ENCODE measurements at places on chromosomes 6 and 20.

DNA sequence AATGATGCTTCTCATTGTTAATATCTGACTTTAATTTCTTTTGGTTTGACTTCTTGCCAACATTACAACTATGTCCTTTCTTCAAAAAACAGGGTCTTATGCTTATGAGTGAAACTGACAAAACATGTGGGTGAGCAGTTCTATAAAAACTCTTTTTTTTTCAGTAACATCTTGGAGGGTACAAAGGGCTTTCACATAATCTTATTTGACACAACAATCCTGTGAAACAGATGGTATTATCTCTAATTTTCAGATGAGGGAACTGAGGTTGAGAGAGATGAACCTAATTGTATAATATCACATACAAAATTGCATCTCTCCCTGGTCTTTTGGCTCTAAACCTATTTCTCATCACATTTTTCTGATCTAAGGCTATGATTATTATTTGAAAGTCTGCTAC, 38.3 kb downstream of the MAPK14 start:
- no peak for DNase-seq

- DNase-seq = no peak
Observed at GRCh38 chr6:10553871-10554270, 32.7 kb downstream of the GCNT2 start.

DNA sequence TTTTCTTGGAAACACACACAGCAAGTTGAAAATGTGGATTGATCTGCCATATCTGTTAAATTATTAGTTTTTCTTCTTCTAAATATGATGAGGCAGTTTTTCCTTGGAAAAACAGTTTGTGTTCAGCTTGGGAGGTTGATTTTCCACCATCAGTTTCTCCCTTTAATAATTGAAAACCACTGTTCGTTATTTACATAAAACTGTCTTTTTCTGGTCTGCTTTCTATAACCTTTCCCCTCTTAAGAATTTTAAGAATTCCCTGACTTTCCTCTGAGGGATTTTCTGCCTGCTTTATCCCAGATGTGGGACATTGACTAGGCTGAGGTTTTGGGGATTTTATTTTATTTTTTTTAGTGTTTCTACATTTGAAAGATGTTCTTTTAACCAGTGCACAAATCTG, 27.2 kb downstream of the DSE start:
- no peak for DNase-seq

DNA sequence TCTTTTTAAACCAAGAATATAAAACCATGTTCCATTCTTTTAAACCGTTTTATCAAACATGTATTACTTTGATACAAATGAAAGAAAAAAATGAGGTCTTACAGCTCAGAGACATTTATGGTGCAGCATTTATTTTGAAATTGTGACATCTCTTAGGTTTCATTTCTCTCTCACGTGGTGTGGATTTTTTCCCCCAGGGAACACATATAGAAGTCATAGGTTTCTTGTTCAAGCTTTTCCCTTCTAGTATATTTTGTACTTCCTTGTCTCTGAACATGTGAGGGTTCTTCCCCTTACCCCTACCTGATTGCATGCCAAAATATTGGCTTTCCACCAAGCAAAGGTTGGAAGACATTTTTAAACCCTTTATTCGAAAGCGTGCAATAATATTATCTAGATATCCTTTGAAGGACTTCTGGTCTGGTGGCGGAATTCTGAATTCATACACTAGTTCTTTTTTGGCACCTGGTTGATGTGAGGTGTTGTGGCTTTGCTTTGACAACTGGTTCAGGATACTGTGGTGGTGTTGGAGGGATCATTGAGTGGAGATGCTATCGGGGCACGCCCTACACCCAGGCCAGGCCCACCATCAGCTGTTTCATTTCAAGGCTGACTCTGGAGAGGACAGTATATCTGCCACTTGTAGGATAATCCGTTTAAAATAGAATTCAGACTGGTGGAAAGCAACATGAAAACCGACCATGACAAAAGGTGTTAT, 5.6 kb upstream of the FAM50B start:
- DNase-seq = no peak

GRCh38 chr6:131628726-131629125, 684 bp upstream of the MED23 start:
- DNase-seq = no peak

GRCh38 chr6:156306531-156306930, 470.6 kb upstream of the ARID1B start:
- DNase-seq = no peak

DNA sequence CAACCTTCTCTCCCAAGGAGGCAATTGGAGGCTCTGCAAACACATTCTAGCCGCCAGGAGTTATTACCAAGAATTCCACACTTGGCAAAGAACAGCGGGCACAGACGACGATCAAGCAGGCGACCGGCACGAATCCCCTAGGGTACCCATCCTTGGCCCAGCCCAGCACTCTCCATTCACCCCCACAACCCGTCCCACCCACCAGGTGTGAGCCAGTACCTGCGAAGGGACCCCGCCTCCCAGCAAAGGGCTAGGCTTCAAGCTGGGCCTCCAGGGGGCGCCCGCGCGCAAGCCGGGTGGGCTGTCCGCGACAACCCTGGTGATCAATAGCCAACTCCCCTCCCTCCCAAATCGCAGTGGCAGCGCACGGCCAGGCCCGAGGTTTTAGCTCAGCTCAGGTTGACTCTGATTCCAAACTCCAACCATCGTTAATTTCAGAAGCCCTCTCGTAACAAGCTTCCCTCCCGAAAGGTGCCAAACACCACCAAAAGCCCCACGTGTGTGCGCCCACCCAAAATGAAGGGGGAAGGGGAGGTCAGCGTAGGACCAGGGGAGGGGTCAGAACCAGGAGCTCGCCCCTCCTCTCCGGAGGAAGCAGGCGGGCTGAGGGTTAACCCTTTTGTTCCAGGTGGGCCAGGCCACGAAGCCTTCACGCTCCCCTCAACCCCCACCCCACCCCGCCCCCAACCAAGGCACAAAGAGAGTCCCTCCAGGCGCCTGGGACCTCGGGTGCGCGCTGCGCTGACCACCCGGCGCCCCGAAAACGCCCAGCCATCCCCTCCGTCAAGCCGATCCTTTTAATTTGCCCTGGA, 2.1 kb downstream of the SALL4 start:
- peak; percentile 90 for DNase-seq

GRCh38 chr6:53391170-53391569, 42.4 kb upstream of the ELOVL5 start:
- DNase-seq = no peak

DNA sequence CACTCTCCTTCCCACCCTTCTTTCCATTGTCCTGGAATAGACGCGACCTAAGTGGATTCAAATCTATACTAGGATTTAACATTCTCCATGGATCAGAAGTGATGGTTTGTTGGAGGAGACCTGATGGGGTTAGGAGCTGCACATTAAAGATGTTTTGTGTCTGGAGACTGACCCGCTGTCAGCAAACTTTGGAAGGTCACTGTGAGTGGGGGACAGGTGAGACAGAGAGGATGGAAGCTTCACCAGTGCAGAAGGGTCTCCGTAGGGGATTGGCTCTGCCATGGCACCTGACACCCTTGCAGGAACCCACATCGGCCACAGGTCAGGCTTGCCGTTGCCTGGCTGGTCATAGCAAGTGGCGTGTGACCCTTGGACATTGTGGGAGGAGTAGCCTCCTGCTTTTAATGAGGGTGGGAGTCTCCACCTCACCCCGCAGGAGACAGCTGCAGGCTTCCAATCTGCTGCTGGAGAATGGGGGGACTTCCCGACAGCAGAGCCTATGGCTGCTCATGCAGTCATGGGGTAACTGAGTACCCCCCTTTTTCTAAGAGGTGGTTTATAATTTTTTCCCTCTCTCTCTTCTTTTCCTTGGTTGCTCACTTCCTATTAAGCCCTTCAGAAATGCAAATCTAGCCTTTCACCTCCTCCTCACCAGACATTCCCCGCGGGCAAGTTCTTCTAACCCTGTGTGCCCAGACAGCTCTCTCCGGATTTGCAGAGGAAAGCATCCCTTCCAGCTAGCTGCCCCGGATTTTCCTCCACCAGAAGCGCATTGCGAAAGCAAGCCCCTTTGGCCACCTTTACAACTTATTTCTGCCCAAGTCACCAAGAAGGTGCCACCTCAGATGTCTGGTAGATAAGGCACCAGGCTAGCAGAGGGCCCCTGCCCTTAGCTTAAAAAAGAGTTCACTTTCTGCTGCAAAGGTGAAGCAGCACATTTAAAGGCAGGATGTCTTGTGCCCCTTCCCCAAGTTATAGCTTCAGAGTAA, 53.5 kb downstream of the DACT2 start:
- no peak for DNase-seq

GRCh38 chr6:21582651-21583050, 10.9 kb upstream of the SOX4 start:
- no peak for DNase-seq

DNA sequence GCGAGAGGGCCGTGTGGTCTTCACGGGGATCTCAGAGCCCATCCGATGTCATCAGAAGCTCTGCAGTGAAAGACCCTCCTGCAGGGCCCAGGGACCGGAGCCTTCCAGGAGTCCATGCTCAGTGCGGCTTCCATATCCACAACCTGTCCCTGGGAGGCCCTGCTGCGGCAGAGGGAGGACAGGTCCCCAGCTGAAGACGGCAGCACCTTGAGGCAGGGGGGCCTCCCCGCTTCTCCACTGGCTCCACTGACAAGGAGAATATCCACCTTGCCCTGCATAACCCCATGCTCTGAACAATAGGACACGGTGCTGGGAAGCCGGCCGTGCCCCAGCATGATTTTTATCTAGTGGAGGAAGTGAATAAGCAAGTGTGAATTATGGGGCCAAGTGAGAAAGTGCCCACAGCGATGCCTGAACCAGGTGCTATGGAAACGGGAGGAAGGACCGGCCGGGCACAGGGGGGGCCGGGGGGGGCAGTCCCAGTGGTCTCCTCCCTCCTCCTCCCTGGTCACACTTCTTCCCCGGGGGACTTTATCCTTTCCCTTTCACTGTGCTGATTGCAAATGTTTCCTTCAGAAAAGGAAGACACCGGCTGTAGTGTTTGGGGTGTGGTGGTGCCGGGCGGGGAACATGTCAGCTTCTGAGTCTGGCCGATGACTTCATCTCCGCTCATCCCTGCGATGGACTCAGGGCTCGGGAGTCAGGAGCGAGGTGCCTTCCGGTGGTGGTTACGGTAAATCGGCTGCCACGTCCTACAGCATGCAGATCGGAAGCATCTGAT, 225.1 kb downstream of the ERMARD start:
- DNase-seq = no peak

DNA sequence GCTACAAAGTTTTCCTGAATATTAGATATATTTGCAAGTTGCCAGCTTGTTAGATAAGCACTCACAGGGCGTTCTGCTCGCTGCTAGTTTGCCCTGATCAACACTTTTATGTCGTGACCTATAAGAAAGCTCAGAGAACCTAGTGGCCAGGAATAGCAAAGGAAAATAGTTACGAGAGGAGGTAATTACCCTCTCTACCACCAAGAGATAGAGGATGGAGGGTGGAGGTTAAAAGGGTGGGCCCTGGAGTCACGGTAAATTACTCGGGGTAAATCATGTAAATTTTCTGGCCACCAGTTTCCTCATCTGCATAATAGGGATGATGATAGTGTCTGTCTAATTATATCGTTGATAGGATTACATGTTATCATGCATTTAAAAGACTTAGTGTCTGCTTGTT, 87.2 kb downstream of the JPH2 start:
- DNase-seq = no peak

- DNase-seq = no peak
Observed at GRCh38 chr6:73532293-73532692, 11.5 kb upstream of the EEF1A1 start.

- no peak for DNase-seq
Observed at GRCh38 chr20:13340088-13340487, 119.0 kb downstream of the ISM1 start.

- DNase-seq = no peak
Observed at GRCh38 chr6:144075875-144076274, 19.5 kb downstream of the SF3B5 start.

GRCh38 chr6:41757271-41757670, 10.1 kb upstream of the PGC start:
- no peak for DNase-seq

DNA sequence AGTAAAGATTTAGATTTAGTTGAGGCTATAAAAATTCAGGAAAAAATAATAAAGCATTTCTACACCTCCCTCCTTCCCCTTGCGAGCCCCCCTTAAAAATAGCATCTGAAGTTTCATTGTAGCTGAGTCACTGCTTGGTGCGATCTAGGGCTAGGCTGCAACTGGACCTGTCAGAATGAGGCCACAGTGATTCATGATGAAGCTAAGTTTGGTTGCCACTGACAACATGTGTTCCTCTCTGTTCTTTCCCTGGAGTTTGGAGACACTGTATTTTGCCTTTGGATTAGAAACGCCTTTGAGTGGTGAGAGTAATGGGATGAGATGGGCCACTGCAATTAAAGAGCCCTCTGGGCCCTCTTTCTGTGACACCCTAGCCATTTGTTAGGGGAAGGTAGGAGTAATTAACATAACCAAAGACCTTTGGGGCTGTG, 334.1 kb downstream of the NRN1 start:
- no peak for DNase-seq

DNA sequence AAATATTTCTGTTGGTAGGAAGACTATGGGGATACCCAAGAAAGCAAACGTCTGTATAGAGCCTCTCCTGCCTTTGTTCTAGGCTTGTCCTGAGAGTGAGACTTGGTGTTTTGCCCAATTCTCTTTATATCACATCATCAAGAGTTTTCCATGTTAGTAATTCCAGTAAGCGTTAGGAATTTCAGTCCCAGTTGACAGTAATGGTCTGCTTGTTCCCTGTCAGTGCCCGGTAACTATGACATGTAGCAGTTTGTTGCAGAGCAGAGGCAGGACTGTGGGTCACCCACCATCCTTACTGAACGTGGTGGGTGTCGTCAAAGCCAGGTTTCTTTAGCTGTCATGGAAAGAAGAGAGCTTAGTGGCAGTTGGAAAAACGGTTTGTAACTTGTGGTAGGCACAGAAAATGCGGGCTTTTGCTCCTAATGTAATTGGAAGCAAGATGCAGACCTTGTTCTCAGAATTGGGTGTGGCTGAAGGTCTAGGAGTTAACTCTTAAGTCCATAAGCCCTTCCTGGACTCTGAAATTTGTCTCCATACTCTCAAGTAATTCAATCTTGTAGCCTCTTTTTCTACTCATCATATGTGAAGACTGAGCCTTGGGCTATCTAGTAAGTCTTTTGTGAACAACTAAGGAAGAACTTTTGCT, 188.8 kb downstream of the TMEM242 start:
- DNase-seq = no peak

DNA sequence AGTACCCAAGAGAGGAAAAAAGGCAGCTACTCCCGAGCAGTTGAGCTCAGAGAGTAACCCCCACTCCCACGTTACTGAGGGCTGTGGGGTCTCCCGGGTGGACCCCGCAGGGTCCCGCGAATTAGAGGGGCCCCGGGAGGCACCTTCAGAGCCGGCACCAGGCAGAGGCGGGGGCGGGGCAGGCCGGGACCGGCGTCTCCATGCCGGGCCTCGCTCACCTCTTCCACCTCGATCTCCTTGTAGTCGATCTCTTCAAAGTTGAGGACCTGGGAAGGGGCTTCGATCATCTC, 381 bp downstream of the MAP3K7 start:
- DNase-seq = peak; percentile 9

DNA sequence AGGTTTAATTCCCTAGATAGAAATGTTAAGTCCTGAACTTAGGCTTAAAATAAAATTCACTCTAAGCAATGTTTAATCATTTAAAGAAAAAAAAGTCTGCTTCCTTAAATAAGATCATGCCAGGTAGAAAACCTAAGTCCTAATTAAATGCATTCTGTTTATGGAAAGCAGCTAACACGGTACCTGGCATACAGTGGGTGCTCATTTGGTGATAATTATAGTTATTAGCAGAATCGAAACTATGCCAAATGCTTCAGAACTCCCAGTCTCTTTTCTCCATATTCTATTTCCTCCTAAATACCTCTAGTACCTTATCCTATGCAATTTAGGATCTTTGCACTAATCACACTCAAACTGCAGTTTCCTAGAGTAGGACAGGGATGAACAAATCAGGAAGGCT, 331.8 kb downstream of the EPHA7 start:
- no peak for DNase-seq

GRCh38 chr20:3828798-3829197, 8.5 kb downstream of the AP5S1 start:
- DNase-seq = no peak

Measured in NCI-H2171 (cell line).